ENCODE measurements at places on chromosomes 3 and 15.

DNA sequence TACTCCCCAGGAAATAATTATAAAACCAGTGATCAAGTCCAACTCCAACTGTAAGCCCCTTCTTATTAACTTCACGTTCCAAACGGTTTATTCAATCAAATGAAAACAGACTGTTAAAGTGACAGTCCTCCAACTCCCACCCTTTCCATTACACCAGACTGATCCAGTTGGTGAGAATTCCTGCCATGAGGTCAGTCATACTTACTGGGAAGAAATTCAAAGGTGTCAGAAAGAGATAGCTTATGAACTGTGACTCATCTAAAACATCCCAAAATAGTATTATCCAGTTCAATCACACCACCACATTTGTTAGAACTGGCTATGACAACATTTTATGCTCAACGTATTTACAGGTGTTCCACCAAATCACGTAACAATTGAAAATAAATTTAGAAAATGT, 19.5 kb downstream of the SMARCC1 start:
- DNase-seq: no peak

- DNase-seq: no peak
Observed at GRCh38 chr3:16534640-16535262, 21.3 kb upstream of the RFTN1 start.

- no peak for DNase-seq
Observed at GRCh38 chr3:195774917-195775316, 36.8 kb downstream of the MUC4 start.

DNA sequence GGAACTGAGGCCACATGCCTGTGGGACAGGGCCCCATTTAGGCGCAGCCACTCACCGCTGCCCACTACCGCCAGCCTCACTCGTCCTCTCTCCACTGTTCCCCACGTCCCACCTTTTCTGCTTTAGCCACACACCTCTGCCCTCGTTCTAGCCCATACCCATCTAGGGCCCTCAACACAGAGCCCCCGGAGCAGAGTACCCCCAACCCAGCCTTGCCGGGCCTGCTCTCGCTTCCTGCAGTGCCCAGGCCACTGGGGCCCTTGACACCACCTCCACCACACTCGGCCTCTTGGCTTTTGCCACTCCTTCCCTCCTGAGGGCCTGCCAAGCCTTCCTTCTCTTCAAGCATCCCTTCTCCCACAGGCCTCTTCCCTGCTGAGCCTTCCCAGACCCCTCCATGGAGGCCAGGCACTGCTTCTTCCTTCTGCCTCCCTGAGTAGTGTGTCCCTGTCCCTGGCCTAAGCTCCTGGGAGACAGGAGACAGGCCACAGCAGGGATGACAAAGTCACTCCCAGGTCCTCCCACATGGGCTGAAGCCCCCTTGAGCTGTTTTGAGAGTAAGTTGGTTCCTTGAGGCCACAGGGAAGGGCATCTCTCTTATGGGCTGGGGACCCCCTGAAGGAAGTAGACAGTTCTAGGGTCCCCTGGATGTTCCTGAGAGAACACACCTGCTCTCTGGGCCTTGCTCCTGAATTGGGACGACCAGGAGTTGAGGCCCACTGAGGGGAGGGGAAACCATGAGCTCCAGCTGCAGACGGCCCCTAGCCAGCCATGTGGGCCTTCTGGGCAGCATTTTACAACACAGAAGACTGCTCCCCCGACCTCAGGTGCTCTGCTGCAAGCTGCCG, 4.4 kb downstream of the PRSS50 start:
- no peak for DNase-seq

DNA sequence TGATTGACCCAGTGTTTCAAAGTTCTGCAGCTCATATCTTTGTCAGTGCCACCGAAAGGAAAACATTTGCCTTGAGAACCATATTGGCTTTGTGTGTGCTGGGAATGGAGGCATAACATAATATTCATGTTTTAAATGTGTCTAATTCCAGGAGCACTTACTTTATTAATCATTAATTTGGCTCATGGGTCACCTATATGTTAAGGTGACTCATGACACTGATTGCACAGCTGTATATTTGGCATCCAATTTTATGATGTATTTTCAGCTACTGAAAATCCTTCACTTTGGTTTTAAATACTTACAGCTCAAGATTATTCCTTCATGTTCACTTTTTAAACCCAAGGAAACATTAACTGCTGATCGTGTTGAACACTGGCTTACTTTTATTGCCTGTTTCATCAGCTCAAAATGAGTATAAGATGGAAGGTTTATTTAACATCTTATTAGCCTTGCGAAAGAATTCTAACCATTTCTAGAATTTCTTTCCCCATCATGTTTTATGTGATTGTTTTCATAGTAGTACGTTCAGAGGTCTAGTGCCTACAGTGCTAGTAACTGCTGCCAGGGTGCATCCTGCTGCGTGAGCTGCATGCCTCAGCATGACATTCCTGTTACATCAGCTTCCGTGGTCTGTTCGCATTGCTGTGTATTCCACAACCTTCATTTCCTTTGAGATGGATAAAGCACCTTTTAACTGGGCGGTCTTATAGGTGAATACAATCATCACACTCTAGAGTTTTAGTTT, 63.7 kb downstream of the LRCH3 start:
- no peak for DNase-seq

DNA sequence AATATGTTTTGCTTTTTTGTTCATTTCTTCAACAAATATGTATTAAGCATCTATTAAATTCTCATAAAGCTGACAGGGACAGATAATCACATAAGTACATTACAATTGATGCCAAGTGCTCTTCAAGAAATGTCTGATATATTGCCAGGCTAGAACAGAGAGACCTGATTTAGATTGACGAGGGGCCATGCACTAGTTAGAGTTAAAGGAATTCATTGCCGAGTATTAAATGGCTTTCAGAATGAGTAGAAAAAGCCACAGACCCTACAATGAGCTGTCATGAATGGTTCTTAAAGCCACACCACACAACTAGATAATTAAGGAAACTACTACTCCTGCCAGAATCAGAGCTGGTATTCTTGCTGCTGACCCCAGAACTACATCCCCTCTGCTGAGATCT, 250.2 kb upstream of the MME start:
- DNase-seq: no peak

DNA sequence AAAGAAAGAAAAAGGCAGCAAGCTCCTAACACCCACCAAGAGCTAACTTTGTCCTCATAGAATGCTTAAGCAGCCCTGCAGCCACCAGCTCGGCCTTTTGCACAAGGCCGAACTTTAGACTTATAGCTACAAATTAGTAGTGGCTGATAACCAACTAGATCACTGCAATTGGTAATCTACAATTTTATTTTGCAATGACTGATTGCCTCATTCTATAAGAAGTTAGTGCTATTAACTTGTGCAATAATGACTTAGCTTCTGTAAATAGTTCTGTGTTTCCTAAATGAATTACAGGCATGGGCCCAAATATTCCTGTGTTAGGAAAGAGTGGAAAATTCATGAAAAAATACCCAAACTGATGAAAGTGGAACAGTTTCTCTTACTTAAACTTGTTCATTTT, 284.8 kb upstream of the CFAP20DC start:
- no peak for DNase-seq

GRCh38 chr3:61522060-61522459, 39.3 kb upstream of the PTPRG start:
- no peak for DNase-seq

DNA sequence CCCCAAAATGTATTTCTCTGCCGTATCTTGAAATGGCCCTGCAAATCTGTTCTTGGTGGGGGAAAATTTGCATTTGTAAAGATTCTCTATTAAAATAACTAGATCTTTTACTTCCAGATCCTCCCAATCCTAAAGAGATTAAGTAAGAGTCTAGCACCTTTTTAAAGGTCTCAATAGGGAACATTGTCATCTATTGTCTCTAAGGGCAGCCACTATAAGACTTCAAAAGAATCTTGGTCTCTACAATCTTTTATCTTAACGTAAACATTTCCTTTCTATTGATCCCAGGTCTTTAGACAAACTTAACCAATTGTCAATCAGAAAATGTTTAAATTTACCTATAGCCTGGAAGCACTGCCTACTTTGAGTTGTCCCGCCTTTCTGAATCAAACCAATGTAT, 1313.3 kb downstream of the ROBO2 start:
- DNase-seq: no peak

GRCh38 chr3:64221571-64222257, 3.6 kb downstream of the PRICKLE2 start:
- DNase-seq: no peak

GRCh38 chr3:51974963-51975851, at the start of gene ABHD14A:
Gene ABHD14A (plus strand): TSS chr3:51975064. CDS start chr3:51975136, 72 bp downstream.
- DNase-seq: no peak

DNA sequence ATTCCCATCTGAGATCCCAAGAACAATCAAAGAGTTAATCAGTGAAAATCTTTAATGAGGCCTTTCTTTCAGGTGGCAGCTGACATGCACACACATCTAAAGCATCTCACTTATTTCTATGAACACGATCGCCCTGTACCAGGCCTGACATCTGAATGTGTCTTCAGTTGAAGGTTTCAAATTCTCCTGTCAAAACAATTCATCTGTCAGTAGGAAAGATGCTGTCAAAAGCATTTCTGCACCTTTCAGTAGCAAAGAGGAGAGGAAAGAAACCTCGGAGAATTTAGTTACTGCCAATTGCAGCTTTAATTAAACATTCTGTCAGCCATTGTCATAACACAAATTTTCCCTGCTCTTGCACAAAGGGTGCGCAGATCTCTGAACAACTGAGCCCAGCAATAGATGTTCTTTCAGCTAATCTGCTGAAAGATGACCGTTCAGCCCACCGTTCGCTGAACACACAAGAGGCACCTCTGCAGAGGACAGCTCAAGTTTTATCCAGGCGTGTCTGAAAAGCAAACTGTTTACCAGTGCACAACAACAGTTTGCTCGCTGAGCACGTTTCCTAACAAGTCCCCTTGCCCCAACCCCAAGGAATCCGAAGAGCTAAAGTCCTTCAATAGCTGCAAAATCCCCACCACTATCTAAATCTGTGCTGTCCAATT, 34.1 kb downstream of the LRIG1 start:
- DNase-seq: no peak

GRCh38 chr15:54321426-54321825, 343.2 kb downstream of the UNC13C start:
- no peak for DNase-seq

GRCh38 chr15:64667736-64668161, 107.6 kb downstream of the RBPMS2 start:
- DNase-seq: no peak

- no peak for DNase-seq
Observed at GRCh38 chr15:73596174-73596573, 37.0 kb downstream of the NPTN start.

GRCh38 chr3:180352261-180352660, 249.7 kb upstream of the TTC14 start:
- DNase-seq: no peak

- DNase-seq: no peak
Observed at GRCh38 chr3:158732856-158733200, 571 bp upstream of the RARRES1 start.

GRCh38 chr15:67241132-67241855, 13.2 kb downstream of the AAGAB start:
- no peak for DNase-seq

- DNase-seq: no peak
Observed at GRCh38 chr3:16807391-16807790, 77.4 kb upstream of the PLCL2 start.

GRCh38 chr3:125132815-125133214, 77.0 kb upstream of the HEG1 start:
- DNase-seq: no peak

- DNase-seq: no peak
Observed at GRCh38 chr3:152208439-152208838, 60.3 kb upstream of the MBNL1 start.

DNA sequence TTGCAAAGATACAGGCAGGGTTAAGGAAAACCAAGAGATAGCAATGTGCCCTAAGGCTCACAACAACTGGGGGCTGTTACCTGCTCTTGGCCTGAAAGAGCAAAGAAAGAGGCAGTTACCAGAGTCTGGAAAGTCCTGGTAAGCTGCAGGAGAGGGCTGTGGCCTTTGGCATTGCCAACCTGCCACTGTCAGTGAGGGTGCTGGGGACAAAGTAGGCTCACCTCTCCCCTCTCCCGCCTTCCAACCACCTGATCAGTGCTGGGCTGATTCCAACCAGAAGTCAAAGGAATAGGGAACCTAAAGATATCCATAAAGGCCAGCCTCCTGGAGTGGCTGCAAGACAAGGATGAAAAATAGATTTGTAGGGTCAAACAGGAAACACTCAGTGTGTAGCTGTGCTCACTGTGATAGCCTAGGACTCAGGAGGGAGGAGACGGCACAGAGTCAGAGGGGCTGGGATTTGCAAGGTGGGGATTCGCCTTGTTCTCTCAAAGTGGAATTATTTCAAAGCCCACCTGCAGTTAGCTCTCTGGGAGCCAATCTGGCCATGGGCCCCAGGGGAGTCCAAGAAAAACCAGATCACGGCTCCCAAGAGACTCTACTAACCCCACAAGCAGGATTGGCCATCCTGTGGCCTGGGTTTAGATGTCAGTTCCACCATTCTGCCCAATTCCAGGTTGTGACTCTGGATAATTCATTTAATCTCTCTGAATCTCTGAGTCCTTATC, 204.0 kb upstream of the BCL6 start:
- DNase-seq: no peak

GRCh38 chr15:77533578-77534430, 98.9 kb downstream of the LINGO1 start:
- DNase-seq: no peak

DNA sequence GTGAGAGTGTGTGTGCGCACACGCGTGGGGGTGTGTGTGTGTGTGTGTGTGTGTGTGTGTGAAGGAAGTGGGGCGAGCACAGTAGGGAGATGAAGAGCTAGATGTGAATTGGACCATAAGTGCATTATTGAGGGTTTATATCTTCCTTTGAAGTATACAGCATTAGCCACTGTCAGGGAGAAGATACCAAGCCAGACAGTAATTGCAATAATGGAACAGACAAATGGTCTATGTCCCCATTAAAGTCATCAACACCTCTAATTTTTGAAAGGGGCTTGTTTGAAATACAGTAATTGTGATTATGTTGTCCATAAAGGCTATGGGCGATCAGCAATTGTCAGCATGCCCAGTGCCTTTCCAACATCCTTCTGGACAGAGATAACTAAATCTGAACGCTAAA, 429.2 kb upstream of the NR2F2 start:
- DNase-seq: no peak

DNA sequence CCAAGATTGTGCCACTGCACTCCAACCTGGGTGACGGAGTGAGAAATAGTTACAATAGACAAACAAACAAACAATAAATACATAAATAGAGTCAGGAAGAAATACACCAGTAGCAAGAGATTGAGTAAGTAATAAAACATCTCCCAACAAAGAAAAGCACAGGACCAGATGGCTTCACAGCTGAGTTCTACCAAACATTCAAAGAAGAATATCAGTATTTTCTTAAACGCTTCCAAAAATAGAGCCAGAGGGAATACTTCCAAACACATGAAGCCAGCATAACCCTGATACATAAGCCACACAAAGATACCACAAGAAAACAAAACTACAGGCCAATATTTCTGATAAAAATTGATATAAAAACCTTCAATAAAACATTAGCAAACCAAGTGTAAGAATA, 30.7 kb upstream of the IGSF10 start:
- DNase-seq: no peak

DNA sequence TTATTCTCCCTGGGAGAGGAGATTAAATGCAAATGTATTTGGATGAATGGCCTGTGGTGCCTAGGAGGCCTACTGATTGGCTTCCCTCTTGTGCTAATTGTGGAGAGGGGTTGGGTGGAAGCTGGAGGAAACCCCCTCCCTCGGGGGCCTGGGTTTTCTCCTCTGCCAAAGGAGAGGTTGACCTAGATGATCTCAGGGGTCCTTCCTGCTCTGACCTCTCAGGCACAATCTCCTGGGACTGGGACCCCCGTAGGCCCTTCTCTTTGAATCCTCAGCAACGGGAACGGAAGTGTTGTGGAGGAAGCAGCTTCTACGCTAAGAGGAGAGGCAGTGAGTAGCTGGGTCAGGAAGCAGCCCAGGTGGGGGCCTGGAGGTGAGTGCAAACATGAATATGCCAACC, 40.5 kb upstream of the MAGEF1 start:
- DNase-seq: no peak

Measured in stimulated activated CD4-positive, alpha-beta T cell treated with anti-CD3 and anti-CD28 coated beads, TNF-alpha, amount 100 ng/mL, for 24 hours (primary cell).